ENCODE measurements at places on chromosomes 16 and 17.

- DNase-seq = no peak
These were observed 3.7 kb upstream of the BANP start for GRCh38 chr16:87947356-87948118.

GRCh38 chr17:2090804-2091534, 36.1 kb downstream of the HIC1 start:
- peak; percentile 83 for DNase-seq

DNA sequence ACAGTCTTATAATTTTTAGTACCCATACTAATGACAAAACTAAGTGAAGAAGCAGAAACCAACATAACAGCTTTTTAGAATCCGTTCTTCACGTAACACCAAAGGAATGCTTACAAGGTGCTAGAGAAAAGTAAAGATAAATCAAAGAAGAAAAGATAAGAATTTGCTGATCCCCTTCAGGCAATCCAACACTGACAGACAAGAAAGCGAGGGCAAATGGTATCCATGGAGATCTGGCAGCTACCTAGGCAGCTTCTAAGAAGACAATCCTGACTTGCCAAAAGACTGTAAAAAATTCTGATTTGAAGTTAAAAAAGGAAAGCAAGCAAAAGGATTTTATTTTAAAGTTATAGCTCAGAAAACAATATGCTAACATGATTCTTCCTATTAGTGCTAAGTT, 14.6 kb downstream of the BBS2 start:
- no peak for DNase-seq

DNA sequence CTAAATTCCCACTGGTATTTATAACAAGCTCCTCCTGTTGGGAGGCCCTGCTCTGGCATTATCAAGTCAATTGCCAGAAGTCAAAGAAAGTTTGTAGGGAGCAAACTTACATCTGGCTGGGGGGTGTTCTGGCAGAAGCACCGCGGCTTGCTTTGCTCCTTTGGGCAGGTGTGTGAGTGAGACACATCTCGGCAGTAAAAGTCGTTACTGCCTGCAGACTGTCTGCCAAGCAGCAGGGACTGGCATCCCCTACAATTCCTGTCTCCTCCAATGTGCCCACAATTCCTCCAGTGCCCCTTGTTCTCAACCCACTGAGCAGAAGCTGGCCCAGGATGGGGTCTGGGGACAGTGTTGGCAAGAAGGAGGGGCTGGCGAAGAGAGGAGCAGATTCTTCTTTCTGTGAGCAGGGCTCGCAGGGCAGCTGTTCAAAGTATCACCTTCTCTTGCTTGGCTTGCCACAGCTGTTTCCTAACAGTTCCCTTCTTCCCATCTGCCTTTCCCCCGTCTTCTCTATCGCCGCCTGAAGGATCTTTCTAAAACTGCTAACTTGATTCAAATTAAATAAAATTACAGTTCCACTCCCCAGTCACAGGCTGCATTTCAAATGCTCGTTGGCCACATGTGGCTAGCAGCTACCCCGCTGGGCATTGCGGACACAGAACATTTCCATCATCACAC, 30.2 kb downstream of the SPACA3 start:
- no peak for DNase-seq

- DNase-seq = no peak
These were observed 688.8 kb upstream of the SALL1 start for GRCh38 chr16:51839727-51840462.

DNA sequence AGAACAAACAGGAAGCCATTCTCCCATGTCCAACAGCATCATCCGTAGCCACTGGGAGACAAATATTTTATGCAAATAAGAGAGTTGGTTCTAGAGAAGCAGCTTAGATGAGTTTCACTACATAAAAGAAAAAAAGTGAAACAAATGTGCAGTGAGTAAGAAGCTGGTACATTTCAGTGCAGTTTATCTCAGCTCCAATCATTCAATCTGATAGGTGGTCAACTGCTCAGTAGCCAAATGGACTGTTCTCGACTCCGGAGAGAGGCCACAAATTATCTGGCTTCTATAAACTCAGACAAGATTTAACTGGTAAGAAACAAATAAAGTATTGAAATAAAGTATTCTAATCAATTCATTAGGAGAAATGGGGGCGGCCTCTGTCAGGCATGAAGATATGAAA, 68.3 kb downstream of the MAF start:
- no peak for DNase-seq

DNA sequence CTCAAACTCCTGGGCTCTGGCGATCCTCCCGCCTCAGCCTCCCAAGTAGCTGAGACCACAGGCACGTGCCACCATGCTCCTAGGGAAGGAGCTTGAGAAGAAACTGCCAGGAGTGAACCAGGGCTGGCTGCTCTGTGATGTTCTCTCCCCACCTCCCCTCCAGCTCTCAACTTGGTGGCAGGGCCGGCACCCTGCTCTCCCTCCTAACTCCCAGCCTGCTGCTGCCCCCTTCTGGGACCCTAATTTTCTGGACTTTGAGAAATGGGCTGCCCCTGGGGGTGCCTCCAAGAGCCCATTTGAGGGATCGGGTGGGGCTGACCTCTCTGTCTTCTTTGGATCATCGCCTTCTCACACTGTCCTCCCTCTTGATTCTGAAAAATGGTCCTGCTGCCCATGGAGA, 14.9 kb upstream of the STAT3 start:
- DNase-seq = no peak

DNA sequence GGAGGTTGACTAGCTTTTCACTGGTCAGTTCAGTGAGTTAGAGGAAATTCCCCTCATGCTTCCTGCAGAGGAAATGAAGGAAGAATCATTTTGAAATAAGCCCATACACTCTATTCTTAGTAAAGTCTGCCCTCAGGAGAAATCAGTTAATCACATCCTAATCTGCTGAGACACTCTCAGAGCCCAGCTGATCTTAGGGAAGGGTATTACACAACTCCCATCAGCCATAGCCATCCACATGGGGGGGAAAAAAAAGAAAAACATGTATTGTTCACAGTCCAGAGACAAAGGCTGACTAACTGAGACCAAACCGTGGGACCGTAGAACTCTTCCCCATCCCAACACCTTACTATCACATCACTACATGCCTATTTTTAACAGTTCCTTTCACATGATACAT, 722.3 kb downstream of the CDH8 start:
- no peak for DNase-seq

DNA sequence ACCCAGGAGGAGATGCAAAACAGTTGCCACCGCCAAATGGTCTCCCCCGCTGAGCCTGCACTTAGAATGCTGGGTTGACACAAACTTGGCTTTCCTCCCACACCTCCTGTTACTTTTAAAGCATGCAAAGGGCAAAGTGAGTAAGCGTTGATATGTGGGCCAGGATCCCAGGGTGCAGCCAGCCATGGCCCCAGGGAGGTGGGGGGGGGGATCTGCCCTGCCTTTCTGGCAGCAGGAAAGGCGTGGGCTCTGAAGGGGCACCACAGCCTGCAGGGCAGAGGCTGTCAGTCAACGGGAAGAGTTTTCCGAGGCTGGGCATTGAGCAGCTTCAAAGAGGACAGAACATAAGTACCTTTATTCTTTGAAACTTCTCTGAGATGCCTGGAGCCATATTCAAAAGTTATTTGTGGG, 142.3 kb downstream of the ABCC12 start:
- no peak for DNase-seq

- DNase-seq = no peak
These were observed 53.4 kb downstream of the ZNF18 start for GRCh38 chr17:11943759-11944347.

DNA sequence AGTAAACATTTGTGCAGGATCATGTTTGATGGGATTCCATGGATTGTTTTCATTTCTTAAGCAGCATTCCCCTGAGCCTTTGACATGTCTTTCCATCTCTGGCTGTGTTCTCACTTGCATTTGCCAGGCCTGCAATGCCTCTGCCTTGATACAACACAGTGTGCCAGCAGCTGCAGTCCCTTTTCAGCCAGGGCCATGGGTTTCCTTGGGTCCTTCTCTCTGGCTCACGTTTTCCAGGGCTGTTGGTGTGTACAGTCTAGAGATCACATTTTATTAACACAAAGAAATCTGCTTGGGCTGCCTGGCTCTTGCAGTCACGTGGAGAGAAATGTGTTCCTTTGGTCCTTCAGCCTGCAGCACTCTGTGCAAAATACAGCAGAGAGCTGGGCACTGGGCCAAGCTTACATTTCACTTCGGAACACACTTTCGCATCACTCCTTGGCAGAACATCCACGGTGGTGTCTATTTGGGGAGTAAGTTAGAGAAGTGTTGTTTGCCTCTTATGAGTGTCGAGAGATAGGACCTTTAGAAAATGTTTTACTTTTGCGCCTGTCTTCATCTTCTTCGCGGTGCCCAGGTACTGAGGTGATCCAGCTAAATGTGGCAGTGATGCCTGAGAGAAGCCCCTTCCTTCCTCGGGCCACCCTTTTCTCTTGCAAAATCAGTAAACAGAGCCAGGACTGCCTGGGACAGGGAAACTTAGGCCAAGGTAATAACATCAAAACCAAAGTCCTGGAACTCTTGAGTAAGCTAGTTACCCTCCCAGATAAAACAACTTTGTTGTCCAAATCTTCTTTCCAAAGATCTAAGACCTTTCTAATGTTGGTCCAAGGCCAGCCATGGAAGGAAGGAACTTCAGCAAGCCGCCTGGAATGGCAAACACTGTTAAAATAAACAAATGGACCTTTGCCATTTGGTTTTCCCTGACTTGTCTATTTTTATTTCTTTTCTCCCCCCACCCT, 20.9 kb downstream of the HLF start:
- peak; percentile 11 for DNase-seq

DNA sequence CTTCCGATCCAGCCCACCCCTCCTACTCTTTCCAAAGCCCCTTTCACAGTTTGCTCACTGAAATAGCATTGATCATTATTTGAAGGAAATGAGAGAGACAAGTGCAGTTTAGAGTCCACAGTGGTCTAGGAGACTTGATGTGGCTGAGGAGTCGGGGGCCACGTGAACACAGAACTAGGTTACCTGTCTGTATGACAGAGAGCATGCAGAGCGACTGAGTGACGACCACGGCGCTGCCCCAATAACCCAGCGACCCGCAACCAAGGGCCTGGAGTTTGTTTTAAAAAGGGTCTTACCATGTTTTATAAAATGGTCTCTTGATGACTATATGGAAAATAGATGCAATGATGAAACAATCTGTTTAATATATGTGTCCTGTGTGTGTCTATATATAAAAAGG, 39.5 kb downstream of the NDEL1 start:
- DNase-seq = no peak

DNA sequence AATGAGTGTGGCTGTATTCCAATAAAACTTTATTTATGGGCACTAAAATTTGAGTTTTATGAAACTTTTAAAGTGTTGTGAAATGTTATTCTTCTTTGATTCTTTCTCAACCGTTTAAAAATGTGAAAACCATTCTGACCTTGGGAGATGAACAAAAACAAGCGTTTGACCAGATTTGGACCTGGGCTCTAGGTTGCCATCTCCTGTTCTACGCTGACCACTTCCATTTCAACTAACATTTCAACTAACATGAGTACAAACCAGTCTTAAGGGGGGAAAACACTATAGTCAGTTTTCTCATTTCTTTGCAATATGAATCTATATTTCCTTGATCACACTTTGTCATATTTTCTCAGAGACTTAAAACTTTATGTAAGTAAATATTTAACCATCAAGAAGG, 118.4 kb upstream of the IRX5 start:
- DNase-seq = no peak

GRCh38 chr17:4263282-4264215, at the start of gene ANKFY1:
Gene ANKFY1, minus strand, starts transcription at chr17:4263979. Its CDS starts 38 bp downstream, at chr17:4263941.
- peak; percentile 59 for DNase-seq

DNA sequence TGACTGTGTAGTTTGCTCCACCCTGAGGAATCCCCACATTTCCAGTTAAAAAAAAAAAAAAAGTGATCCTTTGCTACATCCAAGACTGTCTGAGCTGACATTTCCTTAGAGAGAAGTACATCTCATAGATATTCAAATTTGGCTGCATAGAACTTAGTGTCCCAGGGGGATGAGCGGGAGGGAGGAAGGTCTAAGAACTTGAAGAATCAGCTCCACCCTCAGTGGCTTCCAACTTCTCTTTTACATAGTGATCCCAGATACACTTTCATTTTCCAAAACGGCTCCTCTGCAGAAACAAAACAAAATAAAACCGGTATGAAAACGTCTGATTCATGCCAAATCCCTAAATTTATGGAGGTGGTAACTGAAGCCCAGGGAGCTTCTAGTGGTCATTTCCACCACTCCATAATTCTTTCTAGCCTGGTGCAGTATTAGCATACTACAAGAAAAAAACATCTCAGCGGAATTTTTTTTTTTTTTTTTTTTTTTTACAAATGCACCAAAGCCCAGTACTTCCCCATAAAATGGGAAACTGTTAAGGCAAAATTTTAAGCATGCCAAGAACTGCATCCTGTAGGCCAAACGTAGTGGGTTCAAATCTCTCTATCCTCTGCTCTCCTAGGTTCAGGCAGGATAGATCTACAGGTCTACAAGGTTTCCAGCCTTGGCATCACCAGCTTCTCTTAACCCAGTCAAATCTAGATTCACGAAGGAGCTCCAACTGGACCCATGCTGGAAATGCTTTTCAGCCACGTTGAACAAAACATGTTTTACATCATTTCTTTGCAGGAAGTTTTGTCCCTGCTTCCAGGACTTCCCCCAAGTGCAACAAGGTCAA, 29.3 kb downstream of the MAF start:
- DNase-seq = no peak

DNA sequence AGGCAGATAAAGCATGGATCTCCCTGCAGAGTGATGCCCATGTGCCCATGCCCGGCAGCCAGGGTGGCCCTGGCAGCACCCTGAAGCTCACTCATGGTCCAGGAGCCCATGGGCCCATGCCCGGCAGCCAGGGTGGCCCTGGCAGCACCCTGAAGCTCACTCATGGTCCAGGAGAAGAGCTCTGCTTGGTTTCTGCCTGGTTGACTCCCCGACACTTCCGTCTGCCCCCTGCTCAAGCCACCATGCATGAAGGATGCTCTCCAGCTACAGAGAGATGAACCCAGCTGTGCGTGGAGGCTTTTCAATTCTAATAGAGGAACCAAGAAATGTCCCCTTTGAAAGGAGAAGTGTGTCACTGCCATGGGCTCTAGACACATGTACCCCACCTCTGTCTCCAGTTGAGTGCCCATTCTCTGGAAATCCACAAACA, 8.7 kb downstream of the CCL17 start:
- no peak for DNase-seq

DNA sequence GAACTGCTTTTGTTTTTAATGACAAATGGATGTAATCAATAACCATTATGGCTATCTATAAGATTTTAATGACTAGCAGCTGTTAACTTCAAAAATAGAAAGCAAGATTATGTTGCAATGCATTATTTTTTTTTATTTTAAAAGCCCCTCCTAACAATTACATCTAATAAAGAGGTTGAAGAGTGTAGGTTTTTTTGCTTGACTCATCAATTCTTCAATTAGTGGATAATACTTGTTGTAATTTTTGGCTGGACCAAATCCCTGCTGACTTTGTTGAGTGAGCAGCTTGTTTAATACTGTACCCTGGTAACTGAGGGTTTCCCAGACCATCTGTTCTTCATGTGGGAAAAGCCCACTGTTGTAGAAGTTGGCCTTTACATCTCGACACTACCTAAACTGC, 24.2 kb downstream of the KRT25 start:
- DNase-seq = no peak

- no peak for DNase-seq
These were observed 126.3 kb upstream of the TNRC6C start for GRCh38 chr17:77832180-77832560.

- no peak for DNase-seq
These were observed 130.0 kb downstream of the KATNIP start for GRCh38 chr16:27679899-27680298.

- peak; percentile 83 for DNase-seq
These were observed 1.5 kb upstream of the SPAG7 start for GRCh38 chr17:4969047-4969550.

GRCh38 chr17:1713878-1714426, 3.8 kb upstream of the TLCD2 start:
- DNase-seq = no peak
